ENCODE measurements at places on chromosomes 7 and 10.

GRCh38 chr7:134434701-134435100 lies 24.2 kb downstream of the AKR1B1 start:
- no peak for DNase-seq

DNA sequence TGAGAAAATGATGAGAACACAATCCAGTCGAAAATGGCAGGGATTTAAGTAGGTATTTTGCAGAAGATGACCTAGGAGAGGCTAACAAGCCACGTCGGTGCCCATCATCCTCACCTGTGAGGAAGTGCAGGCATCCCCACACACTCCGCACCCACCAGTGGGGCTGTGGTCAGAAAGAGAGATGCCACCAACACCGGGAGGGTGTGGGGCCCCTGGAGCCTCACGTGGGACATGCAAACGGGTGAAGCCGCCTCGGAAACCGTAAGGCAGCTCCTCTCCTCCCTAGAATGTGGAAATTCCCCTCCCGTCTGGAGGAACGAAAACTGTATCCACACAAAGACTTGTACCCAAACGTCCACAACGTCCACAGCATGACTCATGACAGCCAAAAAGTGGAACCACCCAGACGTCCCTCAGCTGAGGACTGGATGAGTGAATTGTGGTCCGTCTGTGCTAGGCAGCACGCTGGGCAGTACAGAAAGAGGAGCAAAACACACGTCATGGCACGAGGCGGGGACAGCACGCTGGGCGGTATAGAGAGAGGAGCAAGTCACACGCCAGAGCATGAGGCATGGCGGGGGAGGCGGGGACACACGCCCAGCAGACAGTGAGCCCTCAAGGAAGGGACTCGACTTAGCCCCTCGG lies 246.0 kb downstream of the ELFN1 start:
- DNase-seq: no peak

DNA sequence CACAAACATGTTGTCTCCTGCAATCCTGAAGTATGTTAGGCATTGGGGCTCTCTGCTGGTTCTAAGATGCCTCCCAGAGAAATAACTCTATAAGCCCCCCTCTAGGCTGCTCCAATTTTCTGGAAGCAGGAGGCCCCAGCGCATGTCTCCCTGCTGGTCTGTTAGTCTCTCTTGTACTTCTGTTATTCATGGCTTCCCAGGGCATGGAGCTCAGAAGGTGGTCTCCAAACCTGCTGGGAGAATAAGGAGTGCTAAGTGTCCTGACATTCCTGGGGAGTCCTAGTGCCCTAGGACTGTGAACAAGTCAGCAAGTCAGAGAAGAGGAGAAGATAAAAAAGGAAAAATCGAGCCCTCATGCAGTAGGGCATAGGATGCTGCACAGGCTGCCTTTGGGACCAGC lies 70.5 kb upstream of the EFCAB10 start:
- no peak for DNase-seq

DNA sequence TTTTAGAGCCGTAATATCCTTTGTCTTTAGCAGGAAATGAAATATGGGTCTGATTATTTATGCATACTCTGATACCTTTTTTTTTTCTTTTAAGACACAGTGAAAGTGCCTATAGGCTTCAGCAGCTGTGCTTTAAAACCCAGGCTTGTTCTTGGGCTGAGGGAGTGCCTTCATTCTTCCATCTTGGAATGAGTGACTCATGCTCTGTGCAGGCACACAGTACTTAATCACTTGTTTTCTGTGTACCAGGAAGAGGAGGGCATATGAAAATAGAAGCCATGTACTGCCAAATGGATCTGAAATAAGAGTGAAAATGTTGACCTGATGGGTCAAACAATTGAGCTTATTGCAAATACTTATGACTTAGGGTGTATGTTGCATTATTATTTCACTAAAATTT lies 12.0 kb downstream of the INPP5F start:
- peak; percentile 13 for DNase-seq

DNA sequence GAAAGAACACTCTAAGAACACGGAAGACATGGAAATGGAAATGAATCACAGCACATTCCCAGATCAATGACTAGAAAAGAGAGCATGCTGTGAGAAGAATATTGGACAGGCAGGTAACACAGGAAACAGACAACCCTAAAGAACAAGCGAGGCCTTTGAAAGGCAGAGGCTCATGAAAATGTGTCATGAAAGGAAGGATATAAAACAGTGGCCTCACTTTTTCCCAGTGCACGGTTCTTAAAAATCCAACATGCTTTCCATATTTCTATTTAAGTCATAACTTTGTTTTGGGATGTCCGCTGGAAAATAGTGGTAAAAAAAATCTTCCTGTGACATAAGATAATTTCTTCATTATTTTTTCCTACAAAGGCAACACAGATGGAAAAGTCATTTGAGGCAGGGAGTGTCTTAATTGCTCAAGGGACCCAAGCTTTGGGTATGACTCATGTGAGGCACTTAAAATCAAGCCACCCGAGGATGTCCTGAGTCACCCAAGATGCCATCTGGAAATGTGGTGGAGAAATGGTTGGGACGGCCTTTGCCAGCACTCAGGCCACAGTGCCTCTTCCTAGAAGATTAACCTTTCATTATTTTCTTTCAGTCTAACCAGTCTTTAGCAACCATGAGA lies 17.0 kb downstream of the ITIH5 start:
- DNase-seq: no peak

DNA sequence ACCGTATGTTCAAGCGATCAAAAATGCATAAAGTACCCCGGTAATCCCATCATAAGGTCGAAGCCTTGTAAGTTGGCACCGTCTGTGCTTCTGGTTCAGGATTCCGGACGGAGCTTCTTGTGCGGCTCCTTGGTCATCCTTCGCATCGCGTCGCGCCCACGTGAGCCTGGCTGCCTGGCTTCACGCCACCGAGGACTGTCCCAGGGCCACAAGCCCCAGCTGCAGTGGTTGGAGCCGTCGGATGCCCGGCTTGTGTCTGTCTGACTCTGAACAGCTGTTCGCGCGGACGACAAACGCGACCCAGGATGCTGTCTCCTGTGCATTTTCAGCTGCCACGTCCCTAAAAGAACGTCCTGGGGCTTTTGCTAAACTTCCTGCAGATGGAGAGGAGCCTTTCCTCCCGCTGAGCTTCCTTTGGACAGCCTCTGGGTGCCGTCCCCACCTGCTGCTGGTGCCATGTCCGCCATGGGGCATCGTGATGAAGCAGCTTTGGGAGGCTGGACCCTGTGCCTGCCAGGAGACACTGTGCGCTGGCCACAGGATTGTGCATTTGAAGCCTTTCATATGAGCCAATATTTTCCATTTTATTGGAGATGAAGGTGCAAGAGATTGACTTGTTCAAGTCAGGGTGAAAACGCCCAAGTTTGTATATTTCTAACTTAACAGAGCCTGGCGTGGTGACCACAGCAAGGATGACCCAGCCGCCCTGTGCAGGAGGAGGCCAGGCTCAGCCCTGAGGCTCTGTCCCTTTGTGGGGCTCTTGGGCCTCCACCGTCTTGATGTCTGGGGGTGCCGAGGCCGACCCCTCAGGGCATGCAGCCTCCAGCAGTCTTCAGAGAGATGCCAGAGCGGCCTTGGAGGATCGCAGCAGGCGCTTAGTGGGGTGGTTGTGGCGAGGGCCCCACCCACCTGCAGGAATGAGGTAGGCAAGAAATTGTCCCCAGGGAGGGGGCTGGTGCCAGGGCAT lies 6.7 kb upstream of the JAKMIP3 start:
- DNase-seq: no peak

DNA sequence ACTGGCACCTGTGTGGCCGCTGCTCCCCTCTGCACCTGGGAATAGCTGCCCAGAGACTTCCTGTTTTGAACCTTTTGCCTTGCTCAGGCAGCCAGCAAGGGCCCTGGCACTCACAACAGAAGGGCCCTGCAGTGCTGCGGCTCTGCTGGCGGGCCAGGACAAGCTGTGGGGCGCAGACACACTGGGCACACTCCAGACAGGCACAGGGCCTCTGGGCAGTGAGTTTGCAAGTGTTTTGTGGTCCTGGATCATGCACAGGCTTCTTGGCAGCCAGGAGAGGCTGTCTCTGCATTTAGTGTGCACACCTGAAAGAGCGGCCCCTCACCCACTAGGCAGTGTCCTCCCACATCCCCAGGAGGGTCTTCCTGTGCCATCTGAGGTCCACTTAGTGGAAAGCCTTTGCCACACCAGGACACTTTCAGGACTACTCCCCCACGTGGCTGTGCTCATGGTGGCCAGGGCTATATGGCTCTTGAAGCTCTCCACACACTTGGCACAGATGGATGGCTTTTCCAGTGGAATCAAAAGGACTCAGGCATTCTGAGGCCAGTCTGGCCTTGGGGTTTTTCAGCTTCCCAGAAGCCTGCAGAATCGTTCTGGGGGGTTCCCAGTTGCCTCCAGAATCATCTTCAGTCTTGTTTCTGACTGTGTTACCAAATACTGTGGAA lies 5.0 kb upstream of the ATP6V0E2 start:
- no peak for DNase-seq

DNA sequence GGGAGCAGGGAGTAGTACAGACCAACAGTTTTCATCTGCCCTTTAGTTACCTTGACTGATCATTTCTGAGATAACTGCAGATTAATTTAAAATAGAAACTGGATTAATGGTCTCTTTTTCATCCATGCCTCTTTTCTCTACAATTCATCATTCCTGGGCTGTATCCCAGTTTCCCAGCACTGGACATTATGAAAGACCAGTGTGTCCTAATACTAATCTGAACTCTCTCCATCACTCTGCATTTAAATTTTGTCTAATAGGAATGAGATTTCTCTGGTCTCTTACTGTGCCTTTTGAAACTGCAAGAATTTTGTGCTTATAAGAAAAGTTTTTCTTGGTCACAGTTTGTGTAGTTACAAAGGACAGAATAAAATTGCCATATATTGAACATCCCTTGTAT lies 12.7 kb downstream of the PLEKHA8 start:
- no peak for DNase-seq

DNA sequence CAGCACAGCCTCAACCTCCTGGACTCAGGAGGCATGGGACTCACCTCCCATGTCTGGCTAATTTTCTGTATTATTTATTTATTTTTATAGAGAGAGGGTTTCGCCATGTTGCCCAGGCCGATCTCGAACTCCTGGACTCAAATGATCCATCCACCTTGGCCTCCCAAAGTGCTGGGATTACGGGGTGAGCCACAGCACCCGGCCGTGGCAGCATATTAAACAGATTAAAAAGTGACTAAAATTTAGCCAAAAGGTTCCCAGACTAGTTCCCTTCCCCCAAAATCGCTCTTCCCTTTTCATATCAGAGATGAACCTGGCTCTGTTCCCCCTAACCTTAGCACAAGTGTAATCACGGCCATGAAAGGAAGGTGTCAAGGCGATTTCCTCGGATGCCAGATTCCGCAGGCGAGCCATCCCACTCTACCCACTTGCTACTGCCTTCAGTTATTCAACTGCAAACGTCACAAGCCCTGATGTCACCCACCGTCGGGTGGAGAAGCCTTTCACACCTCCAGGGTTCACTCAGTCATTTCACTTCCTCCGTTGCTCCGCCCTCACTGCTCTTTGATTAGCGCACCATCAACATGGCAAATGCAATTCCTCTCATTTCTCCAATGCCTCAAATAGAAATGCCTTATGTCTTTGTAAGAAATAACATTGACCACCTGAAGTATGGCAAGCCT lies 104.7 kb upstream of the RHEB start:
- no peak for DNase-seq

GRCh38 chr7:33909318-33909717 lies 4.0 kb downstream of the BMPER start:
- no peak for DNase-seq

DNA sequence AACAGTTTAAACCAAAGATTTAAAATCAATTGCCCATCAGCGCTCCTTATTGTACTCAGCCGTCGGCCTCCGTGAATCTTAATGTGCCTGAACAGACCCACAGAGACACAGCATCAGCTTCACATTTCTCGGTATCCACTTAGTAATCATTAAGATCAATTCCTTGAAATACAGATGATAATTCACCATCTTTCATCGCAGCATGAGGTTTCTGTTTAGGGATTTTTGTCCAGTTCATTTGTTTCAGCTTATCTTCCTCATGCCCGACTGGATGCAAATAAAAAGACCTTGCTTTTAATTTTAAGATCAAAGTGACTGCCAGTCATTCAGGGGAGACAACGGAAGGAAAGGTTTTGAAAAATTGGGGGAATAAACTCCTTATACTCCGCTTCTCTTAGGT lies 207.8 kb downstream of the WDR37 start:
- DNase-seq: no peak

- DNase-seq: no peak
These were observed 2.5 kb upstream of the DDX56 start for GRCh38 chr7:44576228-44576627.

DNA sequence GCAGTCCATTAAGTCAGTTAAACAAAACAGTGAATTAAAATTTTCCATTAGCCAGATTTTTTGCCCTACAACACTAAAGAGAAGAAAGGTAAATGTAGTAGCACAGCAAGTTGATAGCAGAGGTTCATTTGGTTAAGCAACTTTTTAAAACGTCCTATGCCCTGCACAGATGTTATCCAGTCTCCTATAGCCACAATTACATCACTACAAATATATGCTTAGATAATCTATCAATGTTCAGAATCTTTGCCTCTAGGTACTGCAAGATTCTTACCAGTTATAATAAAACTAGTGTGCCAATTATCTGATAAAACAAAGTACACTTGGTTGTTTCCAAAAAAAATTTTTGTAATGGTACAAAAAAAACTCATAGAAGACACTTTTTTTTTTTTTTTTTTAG lies 175.5 kb upstream of the MYO3A start:
- DNase-seq: no peak

DNA sequence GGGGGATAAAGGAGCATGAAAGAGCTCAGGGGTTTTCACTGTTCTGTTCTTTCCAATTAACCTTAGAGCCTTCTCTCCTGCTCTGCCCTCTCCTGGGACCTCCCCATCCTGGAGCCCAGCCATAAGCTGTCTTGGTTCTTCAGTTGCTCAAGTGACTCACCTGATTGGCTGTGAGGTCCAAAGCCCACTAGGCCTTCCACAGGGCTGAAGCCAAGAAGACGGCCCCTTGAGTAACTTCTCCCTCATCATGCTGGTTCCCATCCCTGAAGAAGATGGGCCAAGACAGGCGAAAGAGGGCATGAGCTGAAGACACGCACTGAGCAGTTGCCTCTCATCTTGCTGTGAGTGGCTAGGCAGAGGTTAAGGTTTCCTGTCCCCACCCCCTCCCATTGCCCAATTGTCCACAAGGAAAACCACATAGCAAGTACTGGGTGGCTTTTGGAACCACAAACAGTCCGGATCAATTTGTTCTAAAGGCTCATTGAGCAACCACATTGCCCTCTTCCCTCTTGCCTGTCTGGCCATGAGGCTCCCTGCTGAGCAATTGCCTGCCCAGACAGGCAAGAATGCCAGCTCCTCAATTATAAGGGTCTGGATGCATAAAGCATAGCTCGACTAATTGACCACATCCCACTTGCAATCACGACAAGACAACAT lies 43.9 kb upstream of the GPAM start:
- no peak for DNase-seq

- no peak for DNase-seq
These were observed 83.8 kb downstream of the TMEM130 start for GRCh38 chr7:98785929-98786571.

DNA sequence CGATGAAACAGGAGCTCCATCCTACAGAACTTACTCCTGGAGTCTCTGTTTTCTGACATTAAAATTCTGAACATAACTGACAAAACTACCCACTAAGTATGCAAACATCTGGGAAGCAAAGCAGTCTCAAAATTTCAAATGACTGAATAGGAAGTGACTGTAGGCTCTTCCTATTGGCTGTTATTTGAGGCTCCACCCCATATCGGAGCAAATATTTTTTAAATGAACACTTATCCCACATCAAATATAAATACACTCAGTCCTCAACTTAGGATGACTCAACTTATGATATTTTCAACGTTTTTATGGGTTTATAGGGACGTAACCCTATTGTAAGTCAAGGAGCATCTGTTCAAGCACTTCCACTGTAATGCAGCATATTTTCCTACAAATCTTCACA lies 8.8 kb downstream of the HSPA12A start:
- DNase-seq: no peak

- no peak for DNase-seq
These were observed 122.3 kb downstream of the DOCK4 start for GRCh38 chr7:112083776-112084355.

Data from activated CD4-positive, alpha-beta T cell treated with anti-CD3 and anti-CD28 coated beads, Interleukin-2, amount 50 U/mL, for 4 hours (primary cell).